ENCODE measurements at places on chromosomes 3 and 15. TPM values are rescaled to one million over a fixed set of nuclear protein-coding genes. Genes with fewer than 3 reads are reported as not detected.

SMCO1 gene
- not detected for total RNA-seq

NTRK3 gene
- 1.5 TPM for total RNA-seq

GREM1 gene
- 166 TPM for total RNA-seq

PSTPIP1 gene
- 4.4 TPM for total RNA-seq

UBXN7 gene
- 30.6 TPM for total RNA-seq

TEX55 gene
- total RNA-seq = not detected

HYAL1 gene
- 2.5 TPM for total RNA-seq

DPPA2 gene
- total RNA-seq = not detected

SRGAP3 gene
- 7.6 TPM for total RNA-seq

PLA2G4B gene
- total RNA-seq = 1.2 TPM

TMCO5A gene
- total RNA-seq = not detected
